ENCODE measurements at places on chromosomes 4 and X.
A peak's percentile ranks its signal among the peaks of the same experiment; 100 is the strongest.

GRCh38 chrX:3743801-3744439 lies 30.5 kb upstream of the PRKX start:
- no peak for DNase-seq

DNA sequence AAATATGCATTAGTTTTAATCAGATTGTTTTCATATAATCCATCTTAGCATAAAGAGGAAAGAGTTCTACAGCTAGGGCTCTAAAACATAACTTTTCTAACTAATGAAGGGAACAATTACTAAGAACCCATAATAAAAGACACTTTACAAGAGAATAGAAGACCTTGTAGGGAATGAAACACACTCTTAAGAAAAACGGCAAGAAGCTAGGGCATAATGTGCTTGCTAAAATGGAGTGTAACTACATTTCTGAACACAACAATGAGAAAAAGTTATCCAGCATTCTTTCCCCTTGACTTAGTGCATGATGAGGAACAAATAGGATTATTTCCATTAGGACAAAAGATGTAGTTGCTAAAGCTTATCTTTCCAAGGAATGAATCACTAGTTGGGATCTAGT lies 54.6 kb downstream of the ARHGAP6 start:
- no peak for DNase-seq

- DNase-seq = no peak
Observed at GRCh38 chr4:36332023-36332781, 50.8 kb downstream of the DTHD1 start.

GRCh38 chrX:123138473-123138872 lies 45.6 kb upstream of the GRIA3 start:
- no peak for DNase-seq

DNA sequence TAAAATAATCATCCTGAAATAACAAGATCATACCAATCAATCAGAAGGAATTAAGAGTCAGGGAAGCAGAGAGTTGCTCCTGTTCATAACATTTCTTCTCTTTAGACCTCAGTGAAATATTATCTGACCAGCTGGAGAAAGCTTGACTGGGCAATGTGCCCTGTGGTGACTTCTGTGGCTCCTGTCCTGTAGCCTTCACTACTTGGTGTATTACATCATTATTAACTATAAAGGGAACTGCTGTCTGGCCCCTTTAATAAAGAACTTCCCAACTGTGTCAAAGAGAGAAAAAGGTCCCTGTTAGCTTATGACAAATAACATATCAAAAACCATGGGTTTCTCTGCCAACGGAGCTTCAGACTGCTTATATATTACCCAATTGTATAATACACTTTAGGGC lies 18.0 kb downstream of the OPHN1 start:
- no peak for DNase-seq

DNA sequence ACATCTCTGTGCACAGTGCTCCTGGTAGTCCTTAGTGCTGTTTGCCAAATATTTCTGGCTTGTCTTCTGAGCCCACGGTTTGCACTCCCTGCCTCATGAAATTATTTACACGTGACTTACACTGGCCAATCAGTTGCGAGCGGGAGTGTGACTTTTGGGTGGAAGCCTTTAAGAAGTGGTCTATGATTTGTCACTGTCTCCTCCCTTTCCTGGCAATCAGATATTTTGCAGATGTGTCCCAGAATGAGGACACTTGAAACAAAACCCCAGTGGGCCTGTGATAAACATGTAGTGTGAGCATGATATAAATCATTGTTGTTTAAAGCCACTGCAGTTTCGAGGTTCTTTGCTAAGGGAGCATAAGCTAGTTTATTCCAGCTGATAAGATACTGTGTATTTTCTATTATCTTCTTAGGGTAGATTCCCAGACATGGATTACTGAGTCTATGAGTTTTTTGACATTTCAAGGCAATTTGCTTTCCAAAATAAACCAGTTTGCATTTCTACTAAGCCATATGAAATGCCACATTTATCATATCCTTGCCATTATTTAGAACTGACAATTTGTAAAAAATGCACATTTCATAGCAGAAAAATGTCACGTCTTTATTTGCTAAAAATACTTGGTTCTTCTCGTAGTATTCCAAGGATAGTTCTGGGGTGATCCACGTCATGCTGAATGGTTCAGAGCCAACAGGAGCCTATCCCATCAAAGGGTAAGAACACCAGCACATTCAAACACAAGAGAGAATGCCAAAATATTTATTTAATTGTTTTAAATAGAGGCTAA lies 12.0 kb downstream of the BST1 start:
- DNase-seq = peak; percentile 56

DNA sequence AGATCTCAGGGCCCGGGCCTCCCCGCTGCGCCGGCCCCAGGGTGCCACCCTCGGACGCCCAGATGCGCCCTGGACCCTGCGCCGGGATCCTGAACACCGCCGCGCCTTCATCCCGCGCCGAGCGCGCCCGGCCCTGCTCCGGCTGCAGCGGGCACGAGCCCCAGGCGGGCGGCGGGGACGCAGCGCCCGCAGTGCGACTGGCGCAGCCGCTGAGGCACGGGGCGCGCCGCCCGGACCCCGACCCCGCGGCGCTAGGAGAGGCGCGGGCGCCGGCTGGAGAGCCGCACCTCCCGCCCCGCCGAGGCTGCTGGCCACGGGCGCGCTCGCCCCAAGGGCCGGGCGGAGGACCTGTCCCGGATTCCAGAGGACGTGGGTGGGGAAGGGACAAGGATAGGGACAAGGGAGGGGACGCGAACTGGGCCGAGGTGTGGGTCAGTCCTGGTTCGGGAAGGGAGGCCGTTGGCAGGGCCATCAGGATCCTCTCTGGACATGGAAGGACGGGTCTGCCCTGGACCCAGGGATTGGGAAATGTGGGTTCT lies 1.1 kb downstream of the ZFYVE28 start:
- no peak for DNase-seq

DNA sequence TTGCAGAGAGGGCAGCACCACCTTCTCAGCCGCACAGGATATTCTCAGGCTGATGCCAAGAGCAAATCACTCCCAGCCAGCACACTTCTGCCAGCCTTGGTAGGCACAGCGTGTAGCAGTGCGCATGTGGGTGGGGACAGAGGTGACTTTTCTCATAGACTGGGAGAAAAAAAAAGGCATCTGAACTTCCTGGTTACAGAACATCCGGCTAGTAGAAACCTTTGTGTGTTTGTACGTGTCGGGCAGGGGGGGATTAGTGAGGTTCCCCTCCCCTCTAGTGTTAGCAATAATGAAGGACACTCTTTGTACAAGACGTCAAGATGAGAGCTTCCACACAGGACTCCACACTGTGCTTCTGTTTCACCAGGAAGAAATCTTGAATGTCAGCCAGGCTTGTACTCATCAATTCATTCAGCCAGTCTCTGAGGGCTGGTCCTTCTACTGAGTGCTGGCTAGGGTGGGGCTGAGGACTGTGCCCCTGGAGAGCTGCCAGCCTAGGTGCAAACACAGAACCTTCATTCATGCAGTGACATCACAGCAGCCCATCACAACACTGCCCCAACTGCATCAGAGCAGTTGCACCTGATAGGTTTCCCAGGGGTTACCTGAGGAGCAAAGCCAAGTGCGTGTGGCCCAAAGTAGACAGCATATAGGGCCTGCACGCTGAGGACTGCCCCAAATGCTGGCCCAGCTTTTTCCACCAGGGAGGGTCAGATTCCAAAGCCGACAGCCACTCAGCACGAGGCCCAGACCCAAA lies 34.7 kb downstream of the SLC25A5 start:
- DNase-seq = peak; percentile 31

- DNase-seq = no peak
Observed at GRCh38 chr4:158762553-158762952, 6.3 kb upstream of the FNIP2 start.

DNA sequence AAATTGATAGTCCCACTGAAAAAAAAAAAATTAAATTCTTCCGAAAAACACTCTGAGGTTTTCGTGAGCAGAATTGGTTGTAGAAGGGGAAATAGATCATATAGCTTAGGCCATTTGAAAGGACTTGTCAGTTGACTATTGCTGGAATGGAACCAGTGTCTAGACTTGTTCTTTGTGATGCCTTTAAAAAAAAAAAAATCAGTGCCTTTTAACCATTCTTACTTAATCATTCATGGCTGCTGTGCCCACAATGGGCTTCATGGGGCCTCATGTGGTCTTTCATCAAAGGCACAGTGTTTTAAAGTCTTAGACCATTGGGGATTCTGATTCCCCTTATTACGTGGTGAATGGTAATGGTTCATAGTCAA lies 139.3 kb downstream of the AFF1 start:
- DNase-seq = no peak

- DNase-seq = no peak
Observed at GRCh38 chr4:102988429-102989020, 31.0 kb downstream of the SLC9B1 start.

GRCh38 chr4:121278811-121279368 lies 101.9 kb downstream of the QRFPR start:
- no peak for DNase-seq
